ENCODE measurements at places on chromosomes 6 and 20. TPM values are rescaled to one million over a fixed set of nuclear protein-coding genes. Genes with fewer than 3 reads are reported as not detected.

- no peak overlapping the region for H3K27ac ChIP-seq
- no peaks in the 10 kb centered on the region for H3K27me3 ChIP-seq
- no peaks in the 10 kb centered on the region for H3K36me3 ChIP-seq
- no peak overlapping the region for H3K4me3 ChIP-seq
- DNase-seq = no peak
Observed at GRCh38 chr6:121201105-121201504, 133.2 kb downstream of the TBC1D32 start.

GRCh38 chr6:3887150-3887700 is 38.1 kb downstream of the FAM50B start:
- peaks cover 6% of the 10 kb centered on the region for H3K4me1 ChIP-seq
- H3K27me3 ChIP-seq = no peaks in the 10 kb centered on the region
- H3K36me3 ChIP-seq = no peaks in the 10 kb centered on the region
- H3K4me3 ChIP-seq = no peak overlapping the region
- DNase-seq = no peak

DNA sequence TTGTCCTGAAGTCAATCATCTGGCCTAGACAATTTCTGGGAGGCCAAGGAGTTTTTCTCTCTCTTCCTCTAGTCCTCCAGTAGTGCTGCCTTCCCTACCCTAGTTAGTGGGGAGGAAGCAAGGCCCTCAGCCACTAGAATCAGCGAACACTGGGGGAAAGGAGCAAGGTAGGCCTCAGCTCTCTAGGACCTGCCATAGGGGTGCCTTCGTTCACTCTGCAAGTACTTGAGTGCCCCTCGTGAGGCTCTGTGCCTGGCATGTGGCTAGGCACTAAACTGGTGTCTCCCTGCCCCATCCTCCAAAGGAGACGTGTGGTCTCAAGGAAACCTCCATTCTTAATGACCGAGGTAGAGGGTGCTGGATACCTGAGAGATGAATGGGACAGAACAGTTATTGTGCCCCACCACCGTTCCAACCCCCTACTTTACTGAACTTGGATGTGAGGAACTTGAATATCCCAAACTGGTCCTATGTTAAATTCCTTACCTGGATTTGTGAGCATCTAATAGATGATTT is 1.1 kb downstream of the DEF6 start:
- H3K4me3 ChIP-seq = no peak overlapping the region
- no peaks in the 10 kb centered on the region for H3K36me3 ChIP-seq
- no peaks in the 10 kb centered on the region for H3K27me3 ChIP-seq
- peaks cover 52% of the 10 kb centered on the region for H3K4me1 ChIP-seq

DNA sequence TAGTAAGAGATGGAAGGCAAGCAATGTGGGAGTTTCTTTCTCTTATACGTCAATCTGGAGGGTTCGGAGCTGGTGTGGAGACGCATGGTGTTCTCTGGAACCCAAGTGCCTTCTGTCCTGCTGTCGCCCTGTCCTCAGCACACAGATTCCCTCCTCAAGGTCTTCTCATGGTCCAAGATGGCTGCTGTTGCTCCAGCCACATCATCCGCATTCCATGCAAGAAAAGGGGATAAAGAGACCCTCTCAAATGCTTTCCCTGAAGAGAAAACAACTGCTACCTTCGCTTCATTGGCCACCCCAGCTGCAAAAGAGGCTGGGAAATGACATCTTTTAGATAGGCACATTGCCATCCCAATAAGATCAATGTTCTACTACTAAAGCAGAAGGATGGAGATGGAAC is 151.2 kb downstream of the ANKRD60 start:
- no peaks in the 10 kb centered on the region for H3K36me3 ChIP-seq
- no peak overlapping the region for H3K4me3 ChIP-seq
- DNase-seq = no peak
- peaks cover 3% of the 10 kb centered on the region for H3K4me1 ChIP-seq
- no peaks in the 10 kb centered on the region for H3K27me3 ChIP-seq
- H3K27ac ChIP-seq = no peak overlapping the region

DNA sequence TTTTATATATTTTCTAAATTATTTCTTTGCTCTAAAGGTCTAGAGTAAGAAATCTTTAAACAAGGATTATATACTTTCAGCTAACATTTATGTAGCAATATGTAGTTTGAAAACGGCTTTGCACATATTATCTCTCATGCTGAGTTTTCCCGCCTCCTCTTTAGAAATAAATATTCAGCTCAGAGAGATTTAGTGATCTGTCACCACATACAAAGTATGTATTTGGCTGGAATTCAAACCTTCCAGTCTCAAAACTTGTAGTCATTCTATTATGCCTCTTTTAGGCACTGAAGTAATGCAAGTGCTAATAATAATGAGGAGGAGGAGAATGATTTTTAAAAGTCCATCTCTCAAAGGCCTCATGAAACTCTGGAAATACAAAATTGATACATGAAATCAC is 525.0 kb downstream of the GRIK2 start:
- no peaks in the 10 kb centered on the region for H3K27me3 ChIP-seq
- no peaks in the 10 kb centered on the region for H3K4me1 ChIP-seq
- no peaks in the 10 kb centered on the region for H3K36me3 ChIP-seq
- H3K27ac ChIP-seq = no peak overlapping the region

- H3K4me3 ChIP-seq = no peak overlapping the region
- H3K36me3 ChIP-seq = peaks cover 71% of the 10 kb centered on the region
- no peaks in the 10 kb centered on the region for H3K4me1 ChIP-seq
- H3K27me3 ChIP-seq = no peaks in the 10 kb centered on the region
- no peak for DNase-seq
Observed at GRCh38 chr20:16740365-16741072, 7.6 kb upstream of the OTOR start.

DNA sequence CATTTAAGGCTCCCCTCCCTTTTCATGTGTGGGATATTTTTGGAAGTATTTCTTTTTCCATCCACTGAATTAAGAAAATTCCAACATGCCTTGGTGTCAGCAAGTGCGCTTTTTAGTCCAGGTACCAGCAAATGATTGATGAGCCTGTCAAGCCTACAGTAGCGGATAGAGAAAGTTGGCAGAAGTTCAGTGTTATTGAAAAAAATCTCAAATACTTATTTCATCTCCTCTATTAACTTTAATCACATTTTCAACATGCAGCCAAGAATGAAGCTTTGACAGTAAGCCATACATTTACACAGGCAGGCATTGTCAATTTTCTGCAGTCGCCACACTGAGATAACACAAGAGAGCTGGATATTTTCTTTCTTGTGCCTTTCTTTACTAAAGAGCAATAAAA is 50.4 kb downstream of the BLOC1S5 start:
- H3K4me3 ChIP-seq = no peak overlapping the region
- DNase-seq = no peak
- no peaks in the 10 kb centered on the region for H3K27me3 ChIP-seq
- peaks cover 2% of the 10 kb centered on the region for H3K36me3 ChIP-seq
- no peak overlapping the region for H3K27ac ChIP-seq
- H3K4me1 ChIP-seq = no peaks in the 10 kb centered on the region

TBXT gene
- total RNA-seq = not detected

All from upper lobe of left lung (tissue), 6 donors.